ENCODE measurements at places on chromosomes 3 and 15.

GRCh38 chr15:33155691-33156420 is 38.7 kb downstream of the FMN1 start:
- ATAC-seq = no peak

GRCh38 chr3:65443739-65444446 is 594.8 kb downstream of the MAGI1 start:
- ATAC-seq = no peak

GRCh38 chr15:98978153-98978552 is 29.4 kb downstream of the PGPEP1L start:
- ATAC-seq = no peak

DNA sequence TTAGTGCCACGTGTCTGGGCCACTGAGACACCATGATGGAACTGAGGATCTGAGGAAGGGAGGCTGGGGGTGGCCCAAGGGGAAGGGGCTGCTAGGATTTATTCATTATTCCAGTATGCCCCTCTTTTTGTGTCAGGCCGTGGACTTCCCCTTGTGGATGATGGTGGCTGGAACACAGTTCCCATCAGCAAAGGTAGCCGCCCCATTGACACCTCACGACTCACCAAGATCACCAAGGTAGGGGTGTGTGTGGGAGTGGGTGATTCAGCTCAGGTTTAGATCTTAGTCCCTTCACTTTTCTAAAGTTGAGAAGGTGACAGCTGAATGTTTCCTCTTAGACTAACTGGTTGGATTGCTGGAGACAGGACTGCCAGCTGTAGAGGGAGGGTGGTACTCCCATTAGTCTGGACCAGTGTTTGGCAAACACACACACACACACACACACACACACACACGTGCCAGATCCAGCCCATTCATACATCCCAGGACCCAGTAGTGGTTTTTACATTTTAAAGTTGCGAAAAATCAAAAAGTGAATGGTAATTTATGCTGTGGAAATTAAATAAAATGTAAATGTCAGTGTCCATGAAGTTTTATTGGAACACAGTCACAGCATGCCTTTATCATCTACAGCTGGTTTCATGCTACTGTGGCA is 11.4 kb downstream of the EIF4G1 start:
- peak; percentile 97 for ATAC-seq

GRCh38 chr15:36591536-36592411 is 12.3 kb downstream of the CDIN1 start:
- no peak for ATAC-seq

DNA sequence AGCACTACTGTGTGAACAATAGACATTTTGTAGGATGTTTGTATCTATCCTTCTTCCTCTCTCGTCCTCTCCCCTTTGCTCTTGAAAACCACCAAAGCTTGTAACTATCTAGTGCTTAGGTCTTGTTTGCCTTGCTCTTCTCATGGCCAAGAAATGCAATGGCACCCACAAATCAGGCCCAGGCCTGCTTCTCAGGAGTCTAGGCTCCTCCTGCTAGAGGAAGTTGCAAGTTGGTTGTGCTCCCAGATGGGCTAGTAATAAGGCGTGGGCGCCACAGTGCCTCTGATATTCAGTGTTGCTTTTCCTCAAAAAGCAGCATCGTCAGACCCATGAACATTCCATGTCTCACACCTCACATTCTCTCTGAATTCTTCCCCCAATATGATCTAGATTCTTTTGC is 28.7 kb downstream of the ZNF385D start:
- no peak for ATAC-seq

GRCh38 chr3:70981231-70981880 is 602.2 kb downstream of the FOXP1 start:
- ATAC-seq = no peak

- ATAC-seq = no peak
Measured at GRCh38 chr3:78588906-78589621, 1178.7 kb downstream of the ROBO1 start.

- no peak for ATAC-seq
Measured at GRCh38 chr3:177362626-177363025, 165.3 kb upstream of the TBL1XR1 start.

GRCh38 chr15:24621630-24622215 is 53.9 kb upstream of the NPAP1 start:
- no peak for ATAC-seq

- no peak for ATAC-seq
Measured at GRCh38 chr3:130946882-130947281, 53.0 kb downstream of the ATP2C1 start.

DNA sequence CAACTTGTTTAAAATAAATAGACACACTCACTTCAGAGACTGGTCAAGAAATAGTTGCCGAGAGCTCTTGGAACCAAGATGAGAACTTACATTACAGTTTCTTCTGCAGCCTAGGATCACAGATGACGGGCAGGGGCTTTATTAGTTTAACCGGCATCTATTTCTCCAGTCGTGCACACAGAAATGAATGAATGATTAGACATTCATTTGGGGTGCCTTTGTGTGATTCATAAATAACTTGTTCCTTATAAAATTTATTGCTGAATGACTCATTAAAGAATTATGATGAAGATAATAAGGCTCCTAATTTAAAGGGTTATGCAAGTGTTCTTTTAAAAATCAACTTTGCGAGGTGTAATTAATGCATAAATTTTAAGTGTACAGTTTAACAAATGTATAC is 20.8 kb downstream of the NFKBIZ start:
- ATAC-seq = no peak

GRCh38 chr3:137217733-137218132 is 259.9 kb downstream of the IL20RB start:
- ATAC-seq = no peak

DNA sequence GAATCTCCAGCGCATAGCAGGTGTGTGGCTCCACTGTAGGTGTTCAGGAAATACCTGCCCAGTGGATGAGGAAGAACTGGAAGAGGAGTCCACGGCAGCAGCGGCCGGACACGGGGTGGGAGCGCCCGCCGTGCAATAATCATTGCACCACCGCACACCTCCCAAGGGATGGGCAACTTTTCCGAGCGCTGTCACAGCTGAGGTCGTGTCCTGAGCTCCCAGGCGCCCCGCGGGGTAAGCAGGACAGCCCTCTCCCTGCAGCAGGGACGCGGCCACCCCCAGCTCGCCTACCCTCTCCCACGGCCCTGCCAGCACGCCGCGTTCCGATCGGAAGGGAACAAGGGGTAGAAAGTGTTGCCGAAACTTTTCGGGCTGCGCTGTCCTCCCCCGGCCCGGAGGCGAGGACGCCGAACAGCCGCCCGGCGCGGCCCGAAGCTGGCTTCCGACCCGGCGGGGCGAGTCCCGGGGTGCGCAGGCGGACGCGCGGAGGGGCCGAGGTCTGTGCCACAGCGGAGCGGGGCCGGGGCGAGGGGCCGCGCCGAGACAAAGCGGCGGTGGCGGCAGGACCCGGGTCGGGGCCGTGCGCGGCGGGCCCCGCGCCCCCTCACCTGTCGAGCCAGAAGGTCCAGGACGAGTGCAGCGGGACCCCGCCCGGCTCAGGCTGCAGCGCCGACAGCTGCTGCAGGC is 475 bp downstream of the EIF4E3 start:
- peak; percentile 31 for ATAC-seq

GRCh38 chr3:127915937-127916493 is 983 bp downstream of the KBTBD12 start:
- ATAC-seq = no peak

DNA sequence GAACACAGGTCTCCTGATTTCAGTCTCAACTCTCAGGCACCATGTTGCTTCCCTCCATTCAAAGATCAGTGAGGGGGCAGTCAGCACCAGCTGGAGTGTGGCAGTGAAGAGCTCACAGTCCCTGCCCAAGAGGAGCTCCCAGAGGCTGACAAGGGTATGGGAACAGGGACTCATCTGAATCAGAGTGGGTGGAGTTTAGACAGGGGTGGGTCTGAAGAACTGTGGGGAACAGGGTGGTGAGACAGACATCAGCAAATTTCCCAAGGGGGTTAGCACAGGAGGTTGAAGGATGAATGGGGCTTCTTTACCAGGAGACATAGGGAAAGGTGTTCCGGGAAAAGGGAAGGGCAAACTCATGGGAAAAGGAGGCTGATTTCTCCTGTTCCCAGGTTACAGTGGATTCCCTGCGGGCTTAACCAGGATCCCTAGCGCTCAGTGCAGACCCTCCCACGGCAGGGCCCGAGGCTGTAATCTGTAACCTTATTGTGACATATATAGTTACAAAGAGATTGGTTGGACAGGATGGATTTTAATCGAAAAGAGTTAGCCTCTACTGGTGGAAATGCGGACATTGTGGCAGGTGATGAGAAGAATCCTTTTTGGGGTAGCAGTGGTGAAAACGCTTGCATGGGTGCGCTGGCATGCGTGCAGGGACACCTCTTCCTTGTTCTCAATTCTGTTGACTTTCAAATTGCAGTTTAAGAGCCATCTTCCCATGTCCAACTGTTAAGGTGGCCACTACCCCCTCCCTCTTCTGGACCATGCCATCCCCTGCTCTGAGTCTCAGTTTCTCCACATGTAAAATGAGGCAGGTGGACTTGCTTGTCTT is 160.3 kb downstream of the SMAD6 start:
- ATAC-seq = no peak

DNA sequence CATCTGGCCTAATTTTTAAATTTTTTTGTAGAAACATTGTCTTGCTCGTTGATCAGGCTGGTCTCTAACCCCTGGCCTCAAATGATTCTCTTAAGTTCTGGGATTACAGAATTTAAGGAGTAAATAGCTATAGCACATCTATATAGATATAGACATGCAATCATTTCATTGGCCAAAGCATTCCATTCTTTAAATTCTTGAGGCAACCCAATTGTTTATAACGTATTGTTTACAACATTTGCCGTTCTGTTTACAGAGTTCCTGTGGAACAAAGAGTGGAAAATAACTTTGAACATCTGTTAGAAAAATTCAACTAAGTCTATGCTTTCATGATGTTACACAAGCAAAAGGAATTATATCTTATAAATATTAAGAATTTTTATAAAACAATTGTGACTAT is 205.2 kb upstream of the ROBO2 start:
- ATAC-seq = no peak

- ATAC-seq = no peak
Measured at GRCh38 chr3:100007313-100007712, 107.0 kb downstream of the FILIP1L start.

DNA sequence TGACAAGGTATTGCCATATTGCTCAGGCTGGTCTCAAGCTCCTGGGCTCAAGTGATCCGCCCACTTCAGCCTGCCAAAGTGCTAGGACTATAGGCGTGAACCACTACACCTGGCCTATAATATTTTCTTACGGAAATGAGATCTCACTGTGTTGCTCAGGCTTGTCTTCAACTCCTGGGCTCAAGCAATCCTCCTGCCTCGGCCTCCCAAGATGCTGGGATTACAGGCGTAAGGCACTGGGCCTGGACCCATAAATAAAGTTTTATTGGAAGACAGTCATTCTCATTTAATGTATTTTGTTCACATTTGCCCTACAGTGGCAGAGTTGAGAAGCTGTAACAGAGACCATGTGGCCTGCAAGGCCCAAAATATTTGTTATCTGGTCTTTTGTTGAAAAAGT is 142.1 kb downstream of the RBPMS2 start:
- no peak for ATAC-seq

DNA sequence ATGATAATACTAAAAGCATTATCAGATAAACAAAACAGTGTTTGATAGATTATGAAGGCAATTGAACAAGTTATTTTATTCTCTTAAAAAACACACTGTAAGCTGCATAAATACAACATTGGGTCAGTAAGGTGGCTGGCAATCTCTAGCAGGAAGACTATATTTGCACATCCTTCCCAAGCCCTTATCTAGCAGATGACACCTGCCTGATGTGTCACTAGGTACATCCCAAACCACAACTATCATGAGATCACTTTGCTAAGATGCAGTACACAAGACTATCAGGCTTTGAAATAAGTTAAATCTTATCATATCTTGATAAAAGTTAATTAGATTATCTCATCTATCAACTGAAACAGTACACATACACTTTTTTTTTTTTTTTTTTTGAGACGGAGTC is 417.4 kb downstream of the MECOM start:
- ATAC-seq = no peak

DNA sequence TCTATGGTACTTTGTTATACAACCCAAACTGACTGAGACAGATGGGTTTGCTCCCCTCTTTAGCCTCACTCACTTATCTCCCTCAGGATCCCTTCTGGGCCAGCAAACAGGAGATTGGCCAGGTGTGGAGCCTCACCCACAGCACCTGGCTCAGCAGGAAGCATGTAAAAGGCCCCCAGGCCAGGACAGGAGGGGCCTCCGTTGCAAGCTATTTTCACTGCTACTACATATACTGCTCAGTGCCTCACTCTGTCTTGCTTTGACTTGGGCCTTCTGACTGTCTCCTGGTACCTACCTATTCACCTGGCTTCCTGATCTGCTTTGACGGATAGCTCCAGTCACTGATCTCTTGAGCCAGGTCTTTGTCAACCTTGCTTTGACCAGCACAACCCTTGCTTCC is 20.4 kb upstream of the TPM1 start:
- no peak for ATAC-seq

DNA sequence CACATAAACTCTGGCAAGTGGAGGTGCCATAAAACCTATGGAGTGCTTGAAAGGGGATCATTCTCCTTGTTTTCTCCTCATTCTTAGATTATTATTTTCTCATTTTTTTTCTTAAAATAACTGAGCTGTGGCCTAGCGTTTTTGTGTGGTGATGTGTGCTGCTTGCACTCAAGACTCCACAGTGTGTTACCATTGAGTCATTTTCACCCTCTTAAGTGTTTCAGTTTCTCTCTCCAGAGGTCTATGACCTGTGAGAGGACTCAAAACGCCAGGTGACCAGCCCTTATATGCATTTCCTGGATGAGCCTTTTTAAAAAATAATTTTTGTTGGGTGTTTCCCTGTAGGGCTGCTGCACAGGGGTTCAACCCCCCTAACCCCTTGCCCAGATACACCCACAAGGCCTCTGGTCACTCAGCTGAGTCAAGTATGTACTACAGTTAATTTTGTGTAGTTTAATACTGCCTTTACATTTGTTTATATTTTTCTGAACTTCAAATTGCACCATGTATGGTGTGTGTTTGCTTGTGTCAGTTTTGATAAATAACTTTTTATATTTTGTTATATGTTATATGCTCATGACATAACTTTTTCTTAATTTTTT is 15.4 kb upstream of the BTLA start:
- ATAC-seq = peak; percentile 98

- no peak for ATAC-seq
Measured at GRCh38 chr3:189896533-189896932, 224.2 kb downstream of the P3H2 start.

DNA sequence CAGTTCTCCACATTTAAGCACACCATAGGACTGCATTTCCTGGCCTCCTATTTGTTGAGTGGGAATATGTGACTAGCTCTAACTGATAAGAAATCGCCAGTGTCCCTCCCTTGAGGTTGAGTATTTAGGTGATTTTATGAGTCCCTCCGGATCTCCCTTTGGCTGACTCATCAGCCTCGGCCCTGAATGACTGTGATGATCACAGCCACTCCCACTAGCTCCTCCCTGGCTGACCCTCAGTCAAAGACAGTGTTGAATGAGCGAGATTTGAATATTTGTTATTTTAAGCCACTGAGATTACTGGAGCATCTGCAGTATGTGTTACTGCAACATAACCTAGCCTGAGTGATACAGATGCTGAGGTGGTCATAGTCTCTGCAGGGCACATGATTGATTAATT is 515.3 kb downstream of the EPHB1 start:
- no peak for ATAC-seq
